ENCODE measurements at places on chromosomes 12 and 14.
A peak's percentile ranks its signal among the peaks of the same experiment; 100 is the strongest.

DNA sequence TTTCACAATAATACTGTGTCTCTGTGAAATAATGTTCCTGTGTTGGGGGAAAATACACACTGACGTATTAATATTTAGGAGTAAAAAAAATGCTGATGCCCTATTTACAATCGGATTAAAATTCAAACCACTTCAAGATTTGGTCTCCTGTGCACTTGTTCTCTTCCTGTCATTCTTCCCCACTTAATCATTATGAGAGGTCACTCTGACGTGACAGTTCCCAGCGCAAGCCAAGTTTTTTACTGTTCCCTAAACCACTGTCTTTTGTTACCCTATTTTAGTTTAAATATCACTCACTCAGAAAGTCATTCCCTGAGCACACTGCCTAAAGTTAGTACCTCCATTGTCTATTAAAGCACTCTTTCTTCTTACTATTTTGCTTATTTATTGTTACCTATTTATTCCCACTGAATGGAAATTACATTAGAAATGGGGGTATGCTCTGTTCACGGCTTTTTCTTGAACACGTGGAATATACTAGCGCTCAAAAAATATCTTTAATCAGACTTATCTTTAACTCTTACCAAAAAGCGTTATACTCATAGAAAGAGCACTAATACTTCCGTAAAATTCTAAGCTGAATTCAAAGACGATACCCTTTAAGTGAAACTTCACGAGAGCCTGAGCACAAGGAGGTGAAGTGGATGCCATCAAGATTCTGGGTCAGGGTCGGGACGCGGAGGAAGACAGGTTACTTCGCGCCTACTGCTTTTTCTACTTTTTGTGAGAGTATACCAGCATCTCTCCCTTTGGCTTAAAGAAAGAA is 670 bp upstream of the PSMA3 start:
- peaks cover 1% of the 10 kb centered on the region for H3K4me1 ChIP-seq
- H3K36me3 ChIP-seq, result no peaks in the 10 kb centered on the region
- peak overlapping the region; percentile 54 for H3K4me3 ChIP-seq
- H3K27me3 ChIP-seq, result no peaks in the 10 kb centered on the region
- no peak for DNase-seq

DNA sequence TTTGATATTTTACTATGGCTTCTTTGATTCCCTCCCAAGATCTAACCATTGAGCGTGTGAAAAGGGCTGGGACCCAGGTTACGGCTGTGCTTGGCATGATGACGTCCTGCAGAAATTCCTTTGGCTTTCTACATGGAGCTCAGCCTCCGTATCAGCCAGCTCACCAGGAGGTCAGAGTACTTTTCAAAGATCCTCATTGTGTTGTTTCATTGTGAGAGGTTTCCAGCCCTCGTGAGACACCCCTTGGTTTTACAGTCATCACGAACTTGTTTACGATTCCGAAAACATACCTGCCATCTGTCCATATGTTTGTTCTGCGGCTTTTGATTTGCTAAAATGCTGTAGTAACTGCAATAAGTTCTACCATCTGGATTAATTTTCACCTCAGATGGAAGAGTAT is 453.1 kb downstream of the TMEM121 start:
- H3K4me3 ChIP-seq, result no peak overlapping the region
- no peaks in the 10 kb centered on the region for H3K27me3 ChIP-seq
- no peaks in the 10 kb centered on the region for H3K4me1 ChIP-seq
- H3K36me3 ChIP-seq, result no peaks in the 10 kb centered on the region

DNA sequence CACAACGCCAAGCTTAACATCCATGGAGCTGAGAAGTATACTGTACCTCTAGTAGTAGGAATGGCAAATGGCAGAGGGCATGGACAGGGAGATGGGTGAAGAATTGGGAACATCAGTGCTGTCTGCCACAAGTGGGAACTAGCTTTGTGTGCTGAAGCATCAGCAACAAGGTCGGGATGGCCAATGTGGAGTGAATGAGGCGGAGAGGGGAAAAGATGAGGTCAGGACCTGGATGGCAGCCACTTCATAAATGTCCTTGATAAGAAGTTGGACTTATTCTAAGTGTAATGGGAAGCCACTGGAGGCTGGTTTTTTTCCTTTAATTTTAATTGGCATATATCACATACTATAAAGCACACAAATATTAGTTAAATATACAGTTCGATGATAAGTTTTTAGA is 21.9 kb upstream of the CLMN start:
- H3K36me3 ChIP-seq, result no peaks in the 10 kb centered on the region
- H3K27me3 ChIP-seq, result no peaks in the 10 kb centered on the region
- no peaks in the 10 kb centered on the region for H3K4me1 ChIP-seq
- no peak overlapping the region for H3K4me3 ChIP-seq
- H3K27ac ChIP-seq, result no peak overlapping the region

GRCh38 chr14:22394616-22395015 is 194.4 kb downstream of the DAD1 start:
- no peak for DNase-seq
- H3K4me1 ChIP-seq, result peaks cover 2% of the 10 kb centered on the region
- no peaks in the 10 kb centered on the region for H3K36me3 ChIP-seq
- H3K27ac ChIP-seq, result no peak overlapping the region

- no peaks in the 10 kb centered on the region for H3K27me3 ChIP-seq
- DNase-seq, result no peak
- no peak overlapping the region for H3K27ac ChIP-seq
- no peak overlapping the region for H3K4me3 ChIP-seq
- H3K36me3 ChIP-seq, result no peaks in the 10 kb centered on the region
These were observed 28.1 kb downstream of the ETNK1 start for GRCh38 chr12:22653075-22653474.

- H3K27me3 ChIP-seq, result no peaks in the 10 kb centered on the region
- H3K4me1 ChIP-seq, result no peaks in the 10 kb centered on the region
- DNase-seq, result no peak
- H3K4me3 ChIP-seq, result no peak overlapping the region
These were observed 30.0 kb upstream of the STK38L start for GRCh38 chr12:27213830-27214787.
